CD8-positive, alpha-beta memory T cell (primary cell): ENCODE measurements at places on chromosomes 1 and 21.

DNA sequence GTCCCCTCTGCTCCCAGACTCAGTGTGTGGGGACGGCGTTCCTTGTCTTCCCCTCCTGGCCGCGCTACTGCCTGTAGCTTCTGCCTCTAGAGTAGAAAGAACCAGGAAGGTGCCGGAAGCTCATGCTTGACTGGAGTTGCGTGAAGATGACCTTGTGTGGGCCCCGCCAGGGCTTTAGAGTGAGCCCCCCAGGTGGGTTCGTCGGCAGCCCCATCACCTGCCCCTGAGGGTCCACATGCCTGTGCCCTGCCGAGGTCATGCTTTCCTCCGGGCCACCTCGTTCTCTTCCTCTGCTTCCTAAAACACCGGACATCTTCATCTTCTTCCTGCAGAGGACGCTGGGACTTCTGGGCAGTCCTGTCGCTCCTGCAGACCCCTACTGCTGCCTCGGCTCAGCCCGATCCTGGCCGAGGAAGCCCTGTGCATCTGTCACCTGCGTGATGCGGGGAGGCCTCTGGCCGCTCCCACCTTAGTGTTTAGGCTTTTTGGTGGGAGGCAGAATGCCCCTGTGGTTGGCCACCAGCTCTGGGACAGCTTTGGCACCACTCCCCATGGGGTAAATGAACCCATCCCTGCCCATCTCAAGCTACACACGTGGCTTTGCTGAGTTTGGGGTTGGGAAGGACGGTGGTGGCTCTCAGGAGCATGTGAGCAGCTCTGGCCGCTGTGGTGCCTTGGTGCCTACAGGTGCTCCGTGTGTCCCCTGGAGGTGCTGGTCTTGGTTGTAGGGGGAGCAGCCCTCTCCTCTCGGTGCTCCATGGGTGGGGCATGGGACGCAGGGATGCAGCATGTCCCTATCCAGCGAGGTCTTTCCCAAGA is 12.3 kb downstream of the OBSCN start:
- DNase-seq, result no peak

DNA sequence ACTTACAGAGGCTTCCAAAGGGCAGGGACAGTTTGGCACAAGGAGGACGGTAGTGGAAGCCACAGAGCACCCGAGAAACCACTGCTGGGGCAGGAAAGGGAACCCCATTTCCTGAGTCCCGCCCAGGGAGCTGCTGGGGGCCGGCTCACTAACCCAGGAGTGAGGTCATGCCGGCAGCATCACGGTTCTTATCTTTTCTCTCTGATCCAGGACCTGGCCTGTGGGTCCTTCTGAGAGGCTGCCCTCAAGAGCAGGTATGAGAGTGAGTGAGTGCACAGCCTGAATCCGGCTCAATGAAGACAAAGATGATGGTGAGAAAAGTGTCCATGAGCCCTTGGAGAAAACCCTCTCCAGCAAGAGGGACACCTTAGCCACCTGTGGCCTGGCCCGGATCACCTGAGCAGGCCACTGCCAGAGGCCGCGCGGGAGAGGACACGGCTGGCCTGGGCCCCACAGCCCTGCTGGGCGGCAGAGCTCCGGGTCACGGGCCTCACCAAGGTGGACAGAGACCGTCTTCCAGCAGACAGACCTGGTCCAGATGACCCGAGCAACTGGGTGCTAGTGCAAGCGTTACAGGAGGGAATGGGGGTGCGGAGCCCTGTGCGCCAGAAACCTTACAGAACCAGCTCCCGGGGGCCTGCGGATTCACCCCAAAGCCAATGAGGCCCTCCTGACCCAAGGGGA is 94.9 kb downstream of the RIPK4 start:
- no peak for DNase-seq

DNA sequence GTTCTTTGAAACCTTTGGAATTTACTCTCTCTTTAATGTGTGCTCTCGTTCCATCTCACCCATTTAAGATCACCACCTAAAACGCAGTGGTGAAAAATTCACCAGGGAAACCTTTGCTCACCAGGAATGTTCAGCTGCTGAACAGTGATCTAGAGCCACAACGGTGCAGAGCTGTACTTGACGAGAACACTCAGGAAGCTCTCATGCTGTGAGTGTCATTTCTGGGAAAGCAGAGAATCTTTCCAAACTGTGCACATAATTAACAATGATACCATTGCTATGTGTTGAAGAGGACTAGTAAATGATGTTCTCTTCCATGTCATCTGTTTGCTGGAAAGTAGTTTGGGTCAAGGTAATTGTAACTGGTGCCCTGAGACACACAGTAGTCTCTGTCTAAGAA is 117.1 kb downstream of the ZZZ3 start:
- DNase-seq, result no peak

DNA sequence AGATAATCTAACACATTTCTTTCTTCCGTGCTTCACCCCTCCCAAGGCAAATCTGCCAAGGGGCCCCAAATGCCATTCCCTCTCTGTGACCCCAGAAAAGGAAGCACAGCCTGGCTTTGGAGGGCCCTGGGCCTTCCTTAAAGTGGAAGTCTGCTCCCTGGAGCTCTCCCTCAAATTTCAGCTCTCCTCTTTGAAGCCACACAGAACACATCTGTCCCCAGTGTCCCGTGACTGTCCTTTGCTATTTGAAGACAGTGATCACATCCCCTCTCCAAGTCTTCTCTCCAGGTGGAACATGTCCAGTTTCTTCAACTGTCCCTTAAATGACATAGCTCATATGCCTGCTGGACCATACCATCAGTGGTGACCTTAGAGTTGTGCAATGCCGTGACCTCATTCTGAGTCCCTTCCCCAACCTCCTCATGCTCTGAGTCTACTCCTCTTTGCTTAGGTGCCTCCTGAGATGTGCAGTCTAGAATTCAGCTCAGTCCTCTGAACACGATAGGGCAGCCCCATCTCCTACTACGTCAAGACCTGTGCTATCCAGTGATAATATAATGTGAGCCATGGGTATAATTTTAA is 18.4 kb upstream of the FOXO6 start:
- DNase-seq, result no peak

DNA sequence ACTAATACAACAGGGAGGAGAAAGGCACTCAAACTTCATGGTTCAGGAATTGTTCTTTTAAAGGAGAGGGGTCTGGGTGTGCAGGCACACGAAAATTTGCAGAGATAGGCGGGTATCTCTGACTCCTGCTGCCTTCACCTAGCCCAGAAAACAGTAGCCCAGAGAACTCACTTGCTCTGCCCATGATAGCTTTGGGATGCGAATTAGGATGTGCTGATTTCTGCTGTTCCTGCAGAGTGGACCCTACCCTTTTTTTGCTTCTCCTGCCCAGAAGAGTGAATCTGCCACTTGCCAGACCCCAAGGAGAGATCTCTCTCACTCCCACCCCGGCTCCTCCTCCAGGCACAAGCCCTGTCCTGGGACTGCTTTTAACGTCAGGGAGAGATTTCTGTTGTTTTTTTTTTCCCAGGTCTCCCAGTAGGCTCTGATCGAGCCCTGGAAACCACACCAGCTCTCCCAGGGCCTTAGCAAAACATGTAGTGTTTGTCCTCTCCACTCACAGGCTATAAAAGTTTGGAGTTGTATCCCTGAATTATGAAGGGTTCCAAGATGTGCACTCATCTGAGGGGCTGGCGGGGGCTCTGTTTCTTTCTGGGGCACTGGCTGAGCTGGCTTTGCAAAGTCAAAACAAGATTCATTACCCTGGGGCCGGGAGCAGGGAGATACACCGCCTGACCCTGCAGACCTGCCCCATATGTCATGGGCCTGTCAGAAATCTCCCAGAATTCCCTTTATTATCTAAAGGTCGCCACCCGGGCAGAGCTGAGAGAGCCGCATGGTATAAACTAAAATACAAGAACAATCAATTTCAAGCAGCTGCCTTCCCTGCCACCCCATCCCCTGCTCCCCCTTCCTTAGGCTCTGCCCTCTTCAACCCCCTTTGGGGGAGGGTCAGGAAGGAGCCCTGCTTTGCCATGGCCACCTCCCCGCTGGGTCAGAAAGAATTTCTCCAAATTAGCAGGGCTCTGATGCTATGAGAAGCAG is 17.9 kb downstream of the PLXNA2 start:
- DNase-seq, result no peak

DNA sequence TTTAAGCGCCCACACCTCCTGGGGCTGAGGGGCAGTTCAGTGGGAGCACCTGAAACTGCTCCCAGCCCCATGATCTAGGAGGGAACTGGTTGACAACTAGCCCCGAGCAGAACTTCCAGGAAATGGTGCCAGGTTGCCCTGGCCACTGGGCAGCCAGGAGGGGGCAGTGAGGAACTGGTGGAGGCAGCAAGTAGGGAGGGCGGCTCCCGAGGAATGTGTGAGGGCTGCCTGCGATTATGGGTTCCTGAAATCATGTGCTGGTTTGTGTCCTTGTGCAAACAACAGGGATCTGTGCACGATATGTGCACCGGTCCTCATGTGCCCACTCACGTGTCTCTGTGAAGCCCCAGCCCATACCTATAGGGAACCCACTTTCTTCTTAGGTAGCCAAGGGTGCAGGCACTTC is 9.9 kb downstream of the GPR3 start:
- no peak for DNase-seq

DNA sequence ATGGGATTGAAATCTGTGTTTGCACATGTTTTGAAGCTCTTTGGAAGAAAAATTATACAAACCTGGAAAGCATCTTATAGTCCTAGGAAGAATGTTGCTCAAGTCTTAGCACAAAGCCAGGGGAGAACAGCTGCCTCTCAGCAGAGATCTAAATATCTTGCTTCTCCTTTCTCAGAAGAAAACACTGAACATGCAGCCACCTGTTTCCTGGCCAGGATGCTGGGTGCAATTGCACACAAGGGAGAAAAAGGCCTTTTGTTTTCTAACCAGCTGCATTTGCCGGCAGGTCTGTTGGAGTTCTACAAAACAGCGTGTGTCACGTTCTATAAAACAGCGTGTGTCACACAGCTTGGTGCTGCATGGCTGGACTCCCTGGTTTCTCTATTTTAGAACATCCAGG is 259.6 kb upstream of the PLD5 start:
- no peak for DNase-seq

- DNase-seq, result no peak
Measured at GRCh38 chr1:238955934-238956333, 430.4 kb upstream of the CHRM3 start.
